CD4-positive, alpha-beta T cell treated with Interleukin-4 for 4 hours (primary cell): ENCODE measurements at places on chromosomes 5 and 9.

DNA sequence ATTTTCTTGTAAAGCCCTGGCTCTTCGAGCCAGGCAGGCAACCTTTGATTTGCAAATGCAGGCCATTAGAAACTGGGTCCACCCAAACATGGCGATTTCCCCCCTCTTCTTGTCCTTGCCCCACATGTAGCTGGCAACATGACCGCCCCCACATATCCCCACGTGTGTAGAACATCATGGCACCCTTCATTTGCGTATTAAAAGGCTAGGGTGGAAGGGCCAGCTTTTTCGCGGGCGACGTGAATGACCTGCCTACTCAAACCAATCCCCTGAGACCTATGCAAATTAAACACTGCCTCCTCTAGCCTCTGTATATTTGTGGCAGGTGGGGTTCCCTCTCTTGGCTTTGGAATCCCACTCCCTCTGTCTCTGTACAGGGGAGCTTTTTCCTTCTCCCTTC, 107.0 kb upstream of the CLINT1 start:
- no peak for DNase-seq

DNA sequence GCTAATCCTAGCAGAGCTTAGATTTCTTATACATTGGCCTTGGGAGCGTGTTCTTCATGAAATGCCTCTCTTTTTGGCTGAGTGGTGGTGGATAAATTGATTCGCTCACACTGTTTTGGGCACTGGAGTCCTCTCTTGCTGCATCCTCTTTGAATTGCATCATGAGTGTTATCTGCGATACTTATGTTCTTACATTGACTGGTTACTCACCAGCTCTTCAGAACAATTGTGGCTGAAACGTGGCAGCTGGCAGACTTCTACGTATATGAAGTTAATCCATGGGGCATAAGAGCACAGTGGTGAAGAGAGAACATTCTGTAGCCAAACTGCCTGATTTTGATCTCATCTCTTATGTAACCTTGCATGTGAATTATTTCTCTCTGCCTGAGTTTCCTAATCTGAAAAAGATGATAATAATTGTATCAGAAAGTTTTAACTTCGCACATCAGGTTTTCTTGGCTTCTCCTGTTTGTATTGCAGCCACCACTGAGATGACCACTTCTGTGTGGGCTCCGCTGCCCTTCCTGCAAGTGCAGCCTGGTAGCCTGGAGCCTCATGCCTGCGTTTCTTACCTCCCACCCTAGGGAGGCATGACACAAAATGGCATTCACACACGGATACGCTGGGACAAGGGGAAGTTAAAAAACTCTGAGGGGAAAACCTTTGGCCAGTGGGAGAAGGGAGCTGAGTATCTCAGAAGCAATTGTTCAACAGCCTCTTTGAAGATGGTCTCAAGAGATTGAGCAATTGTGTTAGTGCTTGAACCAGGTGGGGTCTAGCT, 295.2 kb downstream of the ARHGAP26 start:
- DNase-seq, result no peak

DNA sequence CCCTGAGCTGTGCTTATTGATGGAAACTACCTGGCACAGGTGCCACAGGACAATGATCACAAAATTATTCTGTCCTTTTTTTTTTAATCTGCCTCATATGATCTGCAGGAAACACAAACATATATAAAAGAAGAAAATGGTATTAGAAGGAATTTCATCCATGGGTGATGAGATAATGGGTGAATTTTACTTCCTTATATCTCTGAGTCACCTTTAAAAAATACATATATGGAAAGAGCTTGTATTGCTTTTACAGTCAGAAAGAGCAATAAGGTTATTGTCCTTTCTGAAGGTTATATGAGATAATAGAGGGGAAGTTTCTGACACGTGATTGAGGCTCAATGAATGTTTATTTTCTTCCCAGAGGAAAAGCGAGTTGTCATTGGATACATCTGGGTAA, 31.6 kb downstream of the NEURL1B start:
- no peak for DNase-seq

DNA sequence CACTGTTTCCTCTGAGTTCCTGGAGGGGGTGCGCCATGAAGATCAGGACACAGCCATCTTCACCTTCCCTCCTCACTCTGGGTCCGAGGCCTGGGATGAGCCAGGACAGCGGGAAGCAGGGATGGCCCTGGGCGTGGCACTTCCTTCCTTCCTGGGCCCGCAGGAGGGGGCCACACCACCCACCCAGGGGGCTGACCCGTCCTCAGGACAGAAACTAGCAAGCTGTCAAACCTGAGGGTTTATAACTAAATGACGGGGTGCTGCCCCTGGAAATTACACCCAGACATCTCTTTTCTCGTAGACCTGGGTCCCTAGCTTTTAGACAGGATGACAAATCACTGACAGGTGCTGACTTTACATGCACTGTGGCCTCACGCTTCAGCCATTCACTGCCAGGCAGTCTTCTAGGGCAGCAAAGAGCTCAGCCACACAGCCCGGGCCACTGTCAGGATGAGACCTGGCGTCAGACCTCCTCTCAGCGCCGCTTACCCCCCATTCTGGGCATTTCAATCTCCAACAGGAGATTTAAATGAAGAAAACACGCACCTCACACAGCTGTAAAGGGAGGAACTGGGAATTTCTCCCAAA, 8.1 kb downstream of the FCN2 start:
- DNase-seq, result no peak

GRCh38 chr9:91953718-91954117, 3.7 kb upstream of the ROR2 start:
- no peak for DNase-seq

DNA sequence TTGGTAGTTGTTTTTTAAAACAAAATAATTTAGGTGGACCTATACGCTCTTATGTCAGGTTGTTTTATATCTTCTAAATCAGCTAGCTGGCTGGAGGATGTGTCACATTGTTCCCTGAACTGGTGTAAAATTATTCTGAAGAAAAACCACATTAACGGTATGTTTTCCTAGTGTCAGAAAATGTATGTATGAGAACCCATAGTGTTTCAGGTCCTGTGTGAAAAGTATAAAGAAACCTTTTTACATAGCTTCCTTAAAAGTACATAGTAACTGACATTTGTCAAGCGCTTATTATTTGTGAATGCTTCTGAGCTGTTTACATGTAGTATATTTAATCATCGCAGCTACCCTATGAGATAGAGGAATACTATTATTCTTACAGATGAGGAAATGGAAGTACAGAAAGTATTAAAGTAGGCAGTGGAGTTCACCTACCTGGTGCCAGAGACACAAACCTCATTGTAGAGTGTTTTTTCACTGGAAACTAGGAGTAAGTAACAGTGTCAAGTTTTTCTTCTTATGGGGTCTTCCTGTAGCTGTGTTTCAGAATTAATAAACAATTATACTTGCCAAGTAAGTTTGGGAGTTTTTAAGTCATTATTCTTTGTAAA, 10.4 kb upstream of the FAM120AOS start:
- peak; percentile 57 for DNase-seq

- no peak for DNase-seq
Measured at GRCh38 chr5:157799578-157799977, 56.1 kb downstream of the LSM11 start.

- DNase-seq, result no peak
Measured at GRCh38 chr9:78009186-78009585, 22.4 kb downstream of the GNAQ start.

DNA sequence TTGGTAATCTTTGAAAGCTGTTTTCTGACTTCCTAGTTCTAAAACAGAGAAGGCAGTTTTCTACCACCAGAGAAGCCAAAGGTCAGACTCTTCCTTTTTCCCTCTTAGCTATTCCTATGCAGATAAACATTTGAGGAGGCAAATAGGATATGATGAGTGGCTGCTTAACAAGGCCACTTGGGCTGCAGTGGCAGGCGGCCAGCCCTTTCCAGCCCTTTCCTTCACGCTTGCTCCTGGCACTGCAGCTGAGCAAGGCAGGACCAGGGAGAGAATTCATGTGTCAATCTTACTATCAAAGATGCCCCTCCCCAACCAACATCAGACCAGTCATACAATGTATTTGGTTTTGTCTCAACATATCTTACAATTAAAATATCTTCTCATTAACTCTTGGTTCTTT, 36.8 kb upstream of the RNF38 start:
- DNase-seq, result no peak

DNA sequence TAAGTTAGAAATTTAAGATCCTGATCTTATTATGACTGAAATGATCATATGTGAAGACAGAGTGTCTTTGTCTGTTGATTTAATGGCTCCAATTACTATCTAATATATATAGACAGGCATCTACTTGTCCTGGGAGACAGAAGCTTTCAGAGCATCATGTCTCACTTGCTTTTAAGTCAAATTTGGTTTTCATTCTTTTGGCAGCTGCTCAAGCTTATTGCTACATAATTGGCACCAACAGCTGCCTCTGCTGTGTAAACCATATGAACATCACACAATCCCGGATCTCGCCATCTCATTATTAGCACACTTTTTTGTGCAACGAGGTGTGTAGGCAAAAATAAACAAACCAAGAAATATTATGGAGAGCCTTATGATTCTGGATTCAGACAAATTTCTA, 1717.9 kb downstream of the EFNA5 start:
- no peak for DNase-seq

DNA sequence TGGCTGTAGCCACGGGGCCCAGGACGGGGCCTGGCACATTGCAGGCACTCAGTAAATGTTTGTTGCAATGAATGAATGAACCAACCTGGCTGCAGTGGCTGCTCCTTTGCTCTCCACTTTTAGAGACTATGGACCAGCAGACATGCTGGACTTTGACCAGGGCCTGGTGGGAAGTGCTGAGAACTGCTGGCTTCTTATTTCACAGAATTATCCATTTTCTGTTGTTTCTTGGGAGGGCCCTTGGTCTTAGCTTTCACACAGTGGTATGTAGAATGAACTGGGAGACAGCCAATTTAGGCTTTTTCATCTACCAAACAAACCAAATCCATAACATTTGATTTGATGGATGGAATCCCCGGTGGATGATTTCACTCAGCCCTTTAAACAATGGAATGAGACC, 78.0 kb upstream of the LHFPL2 start:
- no peak for DNase-seq

DNA sequence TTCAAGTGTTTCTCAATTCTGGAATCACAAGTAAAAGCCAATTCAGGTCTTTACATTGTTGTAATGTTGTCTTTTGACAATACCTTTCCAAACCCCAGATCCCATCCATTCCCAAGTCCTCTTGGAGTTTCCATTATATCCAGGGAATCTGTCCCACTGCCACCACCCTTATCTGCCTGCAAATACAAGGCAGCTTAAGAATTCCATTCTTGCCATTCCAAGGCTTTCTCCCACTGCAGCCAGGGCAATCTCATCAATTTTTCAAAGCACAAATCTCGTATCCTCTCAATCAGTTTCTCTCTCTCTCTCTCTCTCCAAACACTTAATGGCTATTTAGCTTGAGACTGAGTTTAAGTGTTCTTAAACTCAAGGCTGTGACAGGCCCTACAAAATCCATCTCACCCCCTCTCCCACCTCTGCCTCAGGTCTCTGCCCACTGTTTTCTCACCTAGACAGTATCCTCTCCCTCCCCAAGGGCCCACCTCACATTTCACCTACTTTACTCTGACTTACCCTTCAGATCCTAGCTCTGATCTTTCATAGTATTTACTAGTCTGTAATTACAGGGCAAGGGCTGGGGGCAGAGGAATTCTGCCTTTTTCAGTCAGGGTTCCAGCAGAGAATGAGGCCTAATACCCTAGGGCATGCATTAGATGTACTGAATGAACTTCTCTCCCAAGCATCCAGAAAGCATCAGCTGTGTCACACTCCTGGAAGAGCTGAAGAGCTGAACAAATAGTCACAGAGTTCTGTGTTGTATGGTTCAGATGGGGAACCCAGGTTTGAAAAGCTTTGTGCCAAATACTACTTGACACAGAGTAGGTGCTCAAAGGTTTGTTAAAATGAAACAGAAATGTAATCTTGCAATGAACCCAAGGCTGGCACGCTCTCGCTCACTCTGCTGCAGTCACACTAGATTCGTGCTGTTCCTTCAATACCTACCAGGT, 46.0 kb downstream of the RAPGEF1 start:
- no peak for DNase-seq

- DNase-seq, result peak; percentile 75
Measured at GRCh38 chr5:176596689-176597416, 13.1 kb downstream of the GPRIN1 start.

- peak; percentile 44 for DNase-seq
Measured at GRCh38 chr5:65742565-65743231, 20.7 kb downstream of the NLN start.

GRCh38 chr9:134892221-134892620, 11.6 kb downstream of the FCN2 start:
- DNase-seq, result no peak

GRCh38 chr9:109604131-109604530, 106.0 kb upstream of the PTPN3 start:
- DNase-seq, result no peak

GRCh38 chr5:14264605-14265316, 121.6 kb downstream of the TRIO start:
- DNase-seq, result peak; percentile 50

- DNase-seq, result no peak
Measured at GRCh38 chr5:151413800-151414199, 33.6 kb upstream of the SLC36A1 start.

DNA sequence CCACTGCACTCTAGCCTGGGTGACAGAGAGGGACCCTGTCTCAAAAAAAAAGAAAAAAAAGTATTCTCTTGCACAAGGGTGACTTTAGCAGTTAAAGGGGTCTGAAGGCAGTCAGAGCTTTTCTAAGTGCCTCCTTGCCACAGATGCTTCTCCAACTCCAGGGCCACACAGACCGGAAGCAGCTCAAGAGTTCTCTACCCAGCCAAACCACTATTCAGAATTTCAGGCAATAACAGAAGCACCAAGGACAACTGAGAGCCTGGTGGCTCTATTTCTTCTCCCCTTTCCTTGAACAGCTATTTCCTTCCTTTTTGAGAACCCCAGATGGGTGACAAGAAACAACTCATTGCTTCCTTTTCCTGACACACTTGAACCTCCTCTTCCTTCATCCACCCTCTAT, 2.2 kb downstream of the FAM219A start:
- DNase-seq, result no peak

GRCh38 chr5:73793911-73794310, 167.9 kb downstream of the ARHGEF28 start:
- DNase-seq, result no peak

- DNase-seq, result no peak
Measured at GRCh38 chr9:94813379-94813778, 86.9 kb downstream of the AOPEP start.

GRCh38 chr9:115636596-115636995, 517.0 kb upstream of the PAPPA start:
- no peak for DNase-seq

DNA sequence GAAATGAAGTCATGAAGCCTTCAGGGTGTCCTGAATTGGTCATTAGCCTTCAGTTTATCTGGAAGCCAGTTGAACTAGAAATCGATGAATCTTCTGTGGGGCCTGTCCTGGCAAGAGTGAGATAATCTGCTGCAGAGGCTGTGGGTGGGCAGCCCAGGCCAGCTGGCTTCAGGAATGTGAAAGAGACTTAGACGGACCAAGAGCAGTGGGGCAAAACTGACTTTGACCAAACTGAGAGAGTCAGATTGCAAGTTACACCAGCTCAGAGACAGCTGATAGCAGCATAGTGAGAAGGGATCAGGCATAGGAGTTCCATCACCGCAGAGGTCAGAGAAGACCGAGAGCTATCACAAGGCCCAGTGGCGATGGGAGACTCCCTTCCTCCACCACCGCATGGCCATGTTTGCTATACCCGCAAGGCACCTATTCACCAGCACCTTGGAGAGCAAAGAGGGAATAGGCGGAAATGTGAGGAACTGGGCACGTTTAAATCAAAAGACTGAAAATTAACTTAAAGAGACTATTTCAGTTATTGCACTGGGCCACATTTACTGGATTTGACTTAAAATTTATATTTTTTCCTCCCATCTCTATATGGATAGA, 50.0 kb upstream of the GLIS3 start:
- no peak for DNase-seq

GRCh38 chr9:29830821-29831220, 2257.5 kb upstream of the C9orf72 start:
- no peak for DNase-seq
